ENCODE measurements at places on chromosomes 12 and 14.

DNA sequence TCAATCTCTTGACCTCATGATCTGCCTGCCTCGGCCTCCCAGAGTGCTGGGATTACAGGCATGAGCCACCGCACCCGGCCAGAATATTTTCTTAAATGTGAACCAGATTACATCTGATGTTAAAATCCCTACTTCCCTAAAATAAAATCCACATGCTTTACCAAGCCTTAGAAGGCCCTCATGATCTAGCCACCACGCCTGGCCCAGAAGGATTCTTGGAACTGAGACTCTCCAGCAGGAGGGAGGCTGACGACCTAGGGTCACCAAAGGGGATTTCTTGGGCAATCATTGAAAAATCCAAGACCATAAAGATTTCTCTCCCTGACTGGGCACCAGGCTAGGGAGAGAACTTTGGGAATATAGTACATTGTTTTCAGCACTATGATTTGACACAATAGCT lies 25.2 kb upstream of the RASSF3 start:
- no peak for DNase-seq

DNA sequence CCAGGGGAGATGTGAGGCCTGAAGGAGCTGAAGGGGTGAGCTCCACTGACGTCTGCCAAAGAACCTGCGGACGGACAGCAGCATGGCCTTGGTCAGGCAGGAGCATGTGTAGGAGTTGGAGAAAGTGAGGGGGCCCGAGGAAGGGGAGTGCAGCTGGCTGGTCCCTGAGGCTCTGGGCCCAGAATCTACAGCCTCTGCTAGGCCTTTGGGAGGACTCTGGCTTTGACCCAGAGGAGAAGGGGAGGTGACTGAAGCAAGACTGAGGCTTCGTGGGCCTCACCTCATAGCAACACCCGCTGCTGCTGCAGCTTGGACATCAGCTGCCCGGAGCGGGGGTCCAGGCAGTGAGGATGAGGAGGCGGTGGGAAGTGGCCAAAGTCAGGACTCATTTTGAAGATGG lies 216.6 kb upstream of the FKBP4 start:
- DNase-seq: no peak

DNA sequence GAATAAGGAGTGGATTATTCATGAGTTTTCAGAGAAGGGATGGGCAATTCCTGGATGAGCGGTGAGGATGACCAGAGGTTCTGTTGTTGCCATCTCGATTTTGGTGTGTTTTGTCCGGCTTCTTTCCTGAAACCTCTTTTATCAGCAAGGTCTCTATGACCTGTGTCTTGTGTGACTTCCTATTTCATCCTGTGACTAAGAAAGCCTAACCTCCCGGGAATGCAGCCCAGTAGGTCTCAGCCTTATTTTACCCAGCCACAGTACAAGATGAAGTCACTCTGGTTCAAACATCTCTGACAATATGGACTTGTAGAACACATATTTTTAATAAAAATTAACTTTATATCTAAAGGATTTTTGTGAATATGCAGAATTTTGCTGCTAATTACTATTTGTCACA lies 716.4 kb downstream of the FSCB start:
- DNase-seq: no peak

DNA sequence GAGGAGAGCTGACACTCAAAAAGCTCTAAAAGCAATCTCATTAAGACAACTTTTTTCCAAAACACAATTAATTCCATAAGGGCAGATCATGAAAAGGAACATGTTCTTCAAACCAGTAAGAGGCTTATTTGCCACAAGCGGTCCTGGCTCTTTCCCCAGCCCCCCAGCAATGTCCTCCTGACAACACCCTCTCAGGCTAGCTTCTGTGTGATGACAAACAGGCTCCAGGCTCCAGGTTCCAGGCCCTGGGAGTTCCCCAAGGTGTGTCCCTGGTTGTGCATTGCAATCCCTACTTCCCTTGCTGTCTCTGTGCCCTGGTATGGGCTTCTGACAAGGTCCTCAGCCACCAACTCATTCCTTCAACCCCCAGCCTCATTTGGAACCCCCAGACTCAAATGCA lies 8.9 kb downstream of the HVCN1 start:
- DNase-seq: no peak

- DNase-seq: no peak
Measured at GRCh38 chr12:131097202-131098177, 143.8 kb downstream of the ADGRD1 start.

GRCh38 chr14:78986989-78987388 lies 816.8 kb downstream of the NRXN3 start:
- no peak for DNase-seq

DNA sequence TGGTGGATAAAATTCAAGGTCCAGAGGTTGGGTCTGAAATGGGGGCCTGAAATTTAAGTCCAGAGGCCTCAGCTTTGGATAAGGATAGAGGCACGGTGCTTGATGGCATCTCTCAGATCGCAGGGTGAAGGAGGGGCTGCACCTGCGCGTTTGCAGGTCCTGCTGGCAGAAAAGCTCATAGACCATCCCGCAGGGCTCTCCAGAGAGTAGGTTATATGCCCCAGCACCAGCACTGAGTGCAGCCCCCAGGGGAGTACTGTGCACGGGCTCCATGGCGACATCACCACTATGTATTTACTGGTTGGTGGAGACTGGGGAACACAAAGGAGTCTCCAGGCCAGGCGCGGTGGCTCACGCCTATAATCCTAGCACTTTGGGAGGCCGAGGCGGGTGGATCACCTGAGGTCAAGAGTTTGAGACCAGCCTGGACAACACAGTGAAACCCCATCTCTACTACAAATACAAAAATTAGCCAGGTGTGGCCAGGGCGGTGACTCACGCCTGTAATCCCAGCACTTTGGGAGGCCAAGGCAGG lies 4.3 kb upstream of the CD63 start:
- DNase-seq: no peak

DNA sequence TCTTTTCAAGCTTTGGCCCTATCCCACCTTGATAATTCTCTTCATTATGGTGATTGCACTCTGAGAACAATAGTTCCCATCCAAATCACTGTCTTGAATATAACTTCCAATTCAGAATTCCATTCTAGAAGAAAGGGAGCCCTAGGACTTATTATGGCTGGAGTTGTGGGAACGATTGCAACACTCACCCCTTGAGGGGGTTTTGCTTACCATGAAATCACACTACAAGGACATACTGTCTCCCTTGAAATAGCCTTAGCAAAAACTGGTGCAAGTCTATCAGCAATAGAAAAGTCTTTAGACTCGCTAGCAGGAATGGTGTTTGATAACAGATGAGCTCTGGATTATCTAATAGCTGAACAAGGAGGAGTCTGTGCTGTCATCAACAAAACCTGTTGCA lies 31.4 kb upstream of the OXA1L start:
- no peak for DNase-seq

- DNase-seq: peak; percentile 82
Measured at GRCh38 chr12:39443081-39443928, at the start of gene KIF21A. TSS of gene KIF21A (minus strand) at chr12:39443120. CDS start at chr12:39442970, 150 bp downstream.

DNA sequence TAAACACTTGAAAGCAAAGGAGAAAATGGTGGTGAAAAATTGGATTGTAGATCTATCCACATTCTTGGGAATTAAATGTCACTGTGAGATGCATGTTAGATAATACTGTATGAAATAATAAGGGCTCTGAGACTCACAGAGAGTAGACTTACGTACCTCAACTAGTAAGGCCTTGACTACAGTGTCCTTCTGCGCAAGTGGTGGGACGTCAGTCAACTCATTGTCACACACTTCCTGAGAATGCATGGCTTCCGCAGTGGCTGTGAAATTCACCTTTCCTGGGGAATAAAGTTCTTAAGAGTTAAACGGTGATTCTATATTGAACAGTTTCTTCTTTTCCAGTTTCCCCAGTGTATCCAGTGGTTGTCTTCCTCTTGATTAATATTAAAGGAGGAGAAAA lies 32.6 kb upstream of the PZP start:
- no peak for DNase-seq

DNA sequence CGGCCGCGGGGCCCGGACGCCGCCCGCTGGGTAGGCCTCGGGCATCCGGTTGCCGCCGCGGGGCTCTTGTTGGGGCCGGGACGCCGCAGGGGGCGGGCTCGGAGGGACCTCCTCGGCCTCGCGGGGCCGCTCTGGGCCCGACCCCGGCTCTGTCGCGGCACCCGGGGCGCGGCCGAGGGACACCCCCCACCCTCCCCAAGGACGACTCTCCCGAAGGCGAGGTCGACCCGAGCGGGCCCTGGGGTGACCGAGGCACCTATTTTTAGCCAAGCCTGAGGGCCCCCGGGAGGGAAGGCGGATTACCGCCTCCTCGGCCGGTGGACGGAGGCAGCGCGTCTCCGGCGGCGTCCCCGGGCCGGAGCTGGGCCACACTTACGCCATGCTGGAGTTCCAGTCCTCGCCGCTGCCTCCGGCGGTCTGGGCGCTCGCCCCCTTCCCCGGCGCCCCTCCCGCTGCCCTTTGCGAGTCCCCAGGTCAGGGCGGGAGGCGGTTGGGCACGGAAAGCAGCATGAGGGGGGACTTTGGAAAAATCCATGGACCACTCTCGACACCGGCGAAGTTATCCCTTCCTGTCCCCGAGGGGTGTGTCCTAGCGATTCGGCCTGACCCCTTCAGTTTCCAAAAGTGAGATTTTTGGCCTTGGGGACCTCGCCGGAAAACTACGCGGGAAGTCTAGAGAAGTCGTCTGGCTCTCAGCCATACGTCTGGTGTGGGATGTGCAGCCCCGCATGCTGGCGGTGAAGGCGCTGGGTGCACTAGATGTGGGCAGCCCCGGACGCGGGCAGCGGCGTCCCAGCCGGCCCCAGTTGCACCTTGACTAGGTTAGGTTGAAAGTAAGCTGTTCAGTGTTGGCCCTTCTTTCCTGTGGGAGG lies 699 bp downstream of the KTN1 start:
- DNase-seq: peak; percentile 56

GRCh38 chr14:75285331-75285730 lies 6.7 kb downstream of the FOS start:
- no peak for DNase-seq

GRCh38 chr14:41960281-41960680 lies 353.6 kb downstream of the LRFN5 start:
- no peak for DNase-seq

GRCh38 chr12:73863546-73863945 lies 674.1 kb upstream of the ATXN7L3B start:
- DNase-seq: no peak

- peak; percentile 4 for DNase-seq
Measured at GRCh38 chr14:63542231-63542999, 762 bp downstream of the PPP2R5E start.

DNA sequence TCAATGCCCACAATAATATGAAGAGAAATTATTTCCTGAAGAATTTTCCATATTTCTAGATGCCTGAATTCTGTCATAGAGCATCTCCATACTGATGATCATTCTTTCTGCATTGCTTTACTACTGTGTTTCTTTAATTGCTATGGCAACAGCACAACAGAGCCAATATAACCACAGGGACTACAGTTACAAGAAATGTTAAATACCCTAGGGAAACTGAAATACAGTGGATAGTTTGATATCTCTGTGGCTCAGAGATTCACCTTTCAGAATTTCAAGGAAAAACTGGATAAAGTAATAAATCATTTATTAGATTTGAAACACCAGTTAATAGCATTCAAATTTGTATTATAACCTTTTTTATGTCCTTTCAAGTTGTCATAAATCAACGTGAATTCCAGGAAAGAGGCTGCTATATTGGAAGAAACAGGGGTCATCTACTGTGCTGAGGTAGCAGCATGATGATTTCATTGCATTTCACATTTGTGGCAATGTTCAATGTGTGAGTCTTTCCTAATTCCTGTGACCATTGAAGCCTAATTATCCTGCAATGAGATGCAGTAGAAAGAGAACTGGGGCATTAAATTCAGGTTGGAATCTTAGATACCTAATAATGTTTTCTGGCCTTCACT lies 267.1 kb downstream of the LRFN5 start:
- no peak for DNase-seq

DNA sequence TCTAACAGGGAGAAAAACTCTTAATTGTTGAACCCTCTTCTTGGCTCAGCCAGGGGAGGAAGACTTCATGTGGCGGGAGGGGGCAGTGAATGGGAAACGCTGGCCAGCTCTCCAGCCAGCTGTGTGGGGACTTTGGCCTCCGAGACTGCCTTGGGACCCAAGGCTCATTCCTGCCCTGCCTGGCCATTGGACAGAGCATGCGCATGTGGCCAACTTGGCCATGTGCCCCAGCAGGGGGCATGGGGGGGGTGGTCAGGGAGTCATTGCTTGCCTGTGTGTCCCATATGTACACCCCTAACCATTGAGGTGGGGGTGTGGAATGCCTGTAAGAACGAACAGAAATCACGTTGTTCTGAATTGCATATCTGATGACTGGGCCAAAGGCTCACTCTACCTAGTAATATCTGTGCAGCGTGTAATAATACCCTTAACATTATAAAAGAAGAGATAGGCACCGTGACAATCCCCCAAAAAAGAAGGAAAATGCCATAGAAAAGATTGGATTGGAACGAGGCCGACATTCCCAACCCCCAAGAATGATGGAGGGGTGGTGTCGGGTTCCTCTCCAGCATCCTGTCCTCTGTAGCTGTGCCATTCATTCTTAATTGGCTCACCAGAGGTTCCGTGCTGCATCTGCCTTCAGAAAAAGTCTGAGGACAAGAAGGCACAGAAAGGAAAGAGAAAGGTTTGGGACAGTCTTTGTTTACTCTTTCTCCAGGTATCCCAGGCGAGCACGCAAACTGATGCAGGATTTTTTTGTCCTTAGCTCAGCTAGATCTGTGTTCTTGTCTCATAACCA lies 3.5 kb upstream of the FAR2 start:
- DNase-seq: no peak

- DNase-seq: no peak
Measured at GRCh38 chr14:64995291-64995690, 8.6 kb downstream of the FNTB start.

- DNase-seq: no peak
Measured at GRCh38 chr14:66485029-66485428, 1.1 kb upstream of the CCDC196 start.

- DNase-seq: no peak
Measured at GRCh38 chr14:101193845-101194372, 290.4 kb upstream of the RTL1 start.

DNA sequence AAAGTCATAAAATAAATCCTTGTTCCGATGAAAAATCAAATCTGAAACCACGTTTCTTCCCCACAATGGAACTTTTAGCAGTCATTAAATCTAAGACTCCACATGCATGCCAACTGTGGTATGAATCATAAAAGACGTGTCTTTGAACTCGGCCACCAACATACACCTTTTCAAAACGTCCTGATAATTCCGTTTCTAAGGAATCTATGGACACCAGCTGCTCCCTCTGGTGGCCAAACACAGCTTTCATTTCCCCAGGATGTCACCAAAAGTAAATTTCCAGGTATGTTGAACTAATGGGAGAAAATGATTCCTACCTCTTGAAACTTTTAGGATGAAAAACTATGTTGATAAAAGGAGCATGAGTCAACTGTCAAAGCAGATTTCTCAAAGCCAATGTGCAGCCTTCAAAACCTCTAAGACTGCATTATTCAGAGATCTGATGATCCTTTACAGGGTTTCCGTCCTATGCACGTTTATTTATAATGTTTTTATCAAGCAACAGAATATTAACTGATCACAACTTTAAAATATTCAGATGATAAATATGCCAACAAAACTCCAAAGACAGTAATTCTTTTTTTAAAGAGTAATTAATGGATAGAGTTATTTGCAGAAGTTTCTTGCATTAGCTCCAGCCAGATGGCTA lies 96.2 kb downstream of the CIT start:
- no peak for DNase-seq
